ENCODE measurements at places on chromosomes 3 and 15. TPM values are rescaled to one million over a fixed set of nuclear protein-coding genes. Genes with fewer than 3 reads are reported as not detected.

Gene LHFPL4
- total RNA-seq: 0.29 TPM

Gene FEM1B
- total RNA-seq: 19.1 TPM

Gene SERINC4
- total RNA-seq: 0.11 TPM

GRCh38 chr3:19644405-19644804, 289.6 kb downstream of the EFHB start:
- no peak for DNase-seq

Data from Daoy (cell line).